ENCODE measurements at places on chromosomes 7 and 10.
A peak's percentile ranks its signal among the peaks of the same experiment; 100 is the strongest.

GRCh38 chr10:1408651-1409367 is 328.5 kb downstream of the ADARB2 start:
- no peak overlapping the region for H3K4me3 ChIP-seq
- no peaks in the 10 kb centered on the region for H3K36me3 ChIP-seq
- no peaks in the 10 kb centered on the region for H3K27me3 ChIP-seq
- H3K27ac ChIP-seq, result no peak overlapping the region

DNA sequence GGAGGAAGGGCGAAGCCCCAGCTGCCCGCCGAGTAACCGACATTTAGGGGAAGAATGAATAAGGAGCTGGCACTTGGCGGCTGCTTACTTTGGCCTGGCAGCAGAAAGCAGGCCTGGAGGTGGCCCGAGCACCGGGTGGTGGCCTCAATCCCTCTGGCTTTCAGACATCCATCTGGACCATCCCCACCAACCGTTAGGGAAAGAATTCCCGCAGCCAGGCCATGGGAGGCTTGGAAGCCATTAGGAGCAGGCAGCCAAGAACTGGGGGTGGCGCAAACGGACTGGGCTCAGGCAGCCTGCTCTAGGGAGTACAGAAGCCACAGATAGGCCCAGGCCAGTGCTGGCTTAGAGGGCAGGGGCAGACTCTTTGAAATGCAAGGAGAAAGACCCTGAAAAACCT is 132.7 kb downstream of the NEURL1 start:
- no peaks in the 10 kb centered on the region for H3K36me3 ChIP-seq
- DNase-seq, result no peak
- H3K27me3 ChIP-seq, result no peaks in the 10 kb centered on the region
- no peak overlapping the region for H3K4me3 ChIP-seq
- no peaks in the 10 kb centered on the region for H3K4me1 ChIP-seq

DNA sequence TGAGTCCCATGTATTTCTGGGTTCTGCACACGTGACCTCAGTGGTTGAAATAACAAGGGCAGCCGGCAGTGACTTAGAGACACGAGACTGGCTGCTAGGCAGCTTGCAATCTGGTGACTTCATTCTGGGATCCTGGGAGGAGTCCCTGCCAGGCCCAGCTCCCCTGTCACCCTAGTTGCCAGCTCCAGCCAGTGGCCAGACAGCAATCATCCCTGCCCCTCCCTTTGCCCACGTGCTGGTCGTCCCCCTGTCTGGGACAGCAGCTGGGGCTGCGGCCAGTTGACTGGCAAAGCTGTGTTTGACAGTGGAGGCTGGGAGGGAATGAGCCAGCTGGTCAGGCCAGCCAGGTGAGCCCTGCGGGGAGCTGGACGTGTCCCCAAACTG is 30.0 kb downstream of the ADGRA1 start:
- DNase-seq, result no peak
- no peaks in the 10 kb centered on the region for H3K4me1 ChIP-seq
- H3K27ac ChIP-seq, result no peak overlapping the region
- H3K27me3 ChIP-seq, result no peaks in the 10 kb centered on the region

- H3K27me3 ChIP-seq, result no peaks in the 10 kb centered on the region
- H3K4me1 ChIP-seq, result peaks cover 26% of the 10 kb centered on the region
- DNase-seq, result no peak
- H3K4me3 ChIP-seq, result no peak overlapping the region
- H3K36me3 ChIP-seq, result no peaks in the 10 kb centered on the region
Measured at GRCh38 chr10:116891208-116891607, 41.9 kb downstream of the ENO4 start.

GRCh38 chr7:121456015-121456414 is 59.9 kb upstream of the FAM3C start:
- no peaks in the 10 kb centered on the region for H3K27me3 ChIP-seq
- H3K36me3 ChIP-seq, result no peaks in the 10 kb centered on the region
- 0 out of 2 replicates have a peak, but pooled peaks cover 7% of the 10 kb centered on the region for H3K4me1 ChIP-seq
- no peak overlapping the region for H3K4me3 ChIP-seq
- H3K27ac ChIP-seq, result no peak overlapping the region
- no peak for DNase-seq

DNA sequence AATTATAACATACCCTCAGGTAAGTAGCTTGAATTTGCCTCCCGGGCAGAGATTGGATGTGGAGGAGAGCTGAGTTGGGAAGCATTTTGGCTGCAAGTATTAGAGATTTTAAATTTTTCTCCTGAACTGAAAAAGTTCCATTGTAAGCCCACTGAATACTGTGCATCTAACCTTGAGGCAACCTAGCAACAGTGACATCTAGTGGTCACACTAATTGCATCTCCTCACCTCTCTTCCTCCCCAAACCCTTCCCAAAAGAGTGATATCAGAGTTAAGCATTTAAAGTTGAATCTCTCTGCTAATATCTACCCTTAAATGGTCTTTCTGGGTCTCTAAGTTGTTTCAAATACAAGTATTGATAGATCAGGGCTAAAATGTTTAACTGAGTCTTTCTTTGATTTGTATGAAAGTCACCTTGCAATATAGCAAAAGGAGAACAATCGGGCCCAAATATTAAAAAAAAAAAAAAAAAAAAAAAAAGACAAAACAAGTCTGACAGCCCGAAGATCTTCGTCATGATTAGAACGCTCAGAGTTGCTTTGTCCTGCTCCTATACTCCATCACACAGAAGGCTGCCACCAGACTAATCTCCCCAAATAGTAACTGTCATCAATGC is 40.4 kb upstream of the DLX5 start:
- no peak overlapping the region for H3K4me3 ChIP-seq
- no peaks in the 10 kb centered on the region for H3K4me1 ChIP-seq
- DNase-seq, result peak; percentile 82
- H3K27ac ChIP-seq, result no peak overlapping the region

- peaks cover 12% of the 10 kb centered on the region for H3K4me1 ChIP-seq
- no peaks in the 10 kb centered on the region for H3K36me3 ChIP-seq
- no peak overlapping the region for H3K27ac ChIP-seq
- no peak overlapping the region for H3K4me3 ChIP-seq
Measured at GRCh38 chr7:148912758-148913541, 28.9 kb upstream of the EZH2 start.

DNA sequence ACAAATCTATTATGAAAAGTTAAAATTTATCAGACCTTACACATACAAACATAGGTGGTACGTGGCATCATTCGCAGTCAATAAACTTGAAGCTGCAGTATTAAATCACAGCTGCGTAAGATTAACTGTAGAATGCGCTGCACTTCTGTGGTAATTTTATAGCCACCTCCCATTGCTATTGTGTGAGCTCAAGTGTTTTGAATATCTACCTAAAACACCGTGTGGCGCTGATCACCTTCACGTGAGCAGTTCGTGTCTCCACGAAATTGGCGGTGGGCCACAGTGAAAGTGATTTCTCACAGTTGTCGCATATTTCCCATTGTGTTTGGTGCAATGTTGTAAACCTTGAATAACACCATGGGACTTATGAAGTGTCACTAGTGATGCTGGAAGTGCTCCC is 102.8 kb downstream of the PLPP4 start:
- H3K4me3 ChIP-seq, result no peak overlapping the region
- DNase-seq, result no peak
- no peaks in the 10 kb centered on the region for H3K27me3 ChIP-seq
- no peaks in the 10 kb centered on the region for H3K36me3 ChIP-seq
- H3K4me1 ChIP-seq, result peaks cover 28% of the 10 kb centered on the region
- H3K27ac ChIP-seq, result no peak overlapping the region

DNA sequence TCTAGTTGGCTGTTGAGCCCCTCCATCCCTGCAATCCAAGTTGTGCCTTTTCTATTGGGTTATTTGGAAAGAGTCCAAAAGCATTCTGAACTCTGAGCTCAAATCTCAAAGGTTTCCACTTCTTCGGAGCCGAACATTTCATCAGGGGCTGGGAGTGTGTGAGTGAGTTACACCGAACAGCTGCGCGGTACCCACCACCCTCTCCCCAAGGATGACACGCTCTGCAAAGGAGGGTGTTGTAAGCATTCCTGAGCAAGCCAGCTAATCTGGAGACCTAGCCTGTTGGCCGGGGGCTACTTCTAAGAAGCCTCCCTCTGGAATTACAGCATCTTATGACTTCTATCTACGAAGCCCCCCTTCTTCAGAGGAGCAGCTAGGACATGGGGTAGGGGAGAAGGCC is 270.5 kb downstream of the CREB5 start:
- H3K27me3 ChIP-seq, result no peaks in the 10 kb centered on the region
- DNase-seq, result no peak
- no peak overlapping the region for H3K27ac ChIP-seq
- peaks cover 26% of the 10 kb centered on the region for H3K4me1 ChIP-seq
